NCI-H1417 treated with DMSO at 0.1 percent for 48 hours (cell line): ENCODE measurements at places on chromosomes 7 and 10.

- DNase-seq: no peak
Observed at GRCh38 chr7:73717991-73718405, 1.5 kb downstream of the STX1A start.

GRCh38 chr10:10327934-10328333 lies 689.7 kb upstream of the CELF2 start:
- no peak for DNase-seq

DNA sequence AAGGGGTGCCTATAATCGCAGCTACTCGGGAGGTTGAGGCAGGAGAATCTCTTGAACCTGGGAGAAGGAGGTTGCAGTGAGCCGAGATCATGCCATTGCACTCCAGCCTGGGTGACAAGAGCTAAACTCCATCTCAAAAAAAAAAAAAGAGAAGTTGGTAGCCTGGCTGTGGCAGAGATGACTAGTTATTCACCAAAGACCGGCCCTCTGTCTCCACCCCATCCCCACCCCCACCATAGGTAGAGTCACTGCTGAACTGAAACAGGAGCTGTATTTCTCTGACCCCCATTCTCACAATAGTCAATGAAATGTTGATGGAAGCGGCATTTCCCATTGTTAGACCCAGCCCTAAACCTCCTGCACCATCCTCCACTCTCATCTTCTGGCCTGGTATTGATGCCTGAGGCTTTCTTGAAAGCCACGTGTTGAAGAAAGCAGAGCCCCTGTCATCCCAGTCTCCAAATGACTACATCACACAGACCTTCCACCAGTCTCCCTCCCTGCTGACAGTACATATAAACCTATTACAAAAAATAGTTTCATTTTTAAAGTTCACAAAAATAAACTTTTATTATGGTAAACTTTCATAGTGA lies 9.4 kb upstream of the PIK3CG start:
- DNase-seq: no peak

- no peak for DNase-seq
Observed at GRCh38 chr7:5870311-5870710, 10.3 kb upstream of the OCM start.

DNA sequence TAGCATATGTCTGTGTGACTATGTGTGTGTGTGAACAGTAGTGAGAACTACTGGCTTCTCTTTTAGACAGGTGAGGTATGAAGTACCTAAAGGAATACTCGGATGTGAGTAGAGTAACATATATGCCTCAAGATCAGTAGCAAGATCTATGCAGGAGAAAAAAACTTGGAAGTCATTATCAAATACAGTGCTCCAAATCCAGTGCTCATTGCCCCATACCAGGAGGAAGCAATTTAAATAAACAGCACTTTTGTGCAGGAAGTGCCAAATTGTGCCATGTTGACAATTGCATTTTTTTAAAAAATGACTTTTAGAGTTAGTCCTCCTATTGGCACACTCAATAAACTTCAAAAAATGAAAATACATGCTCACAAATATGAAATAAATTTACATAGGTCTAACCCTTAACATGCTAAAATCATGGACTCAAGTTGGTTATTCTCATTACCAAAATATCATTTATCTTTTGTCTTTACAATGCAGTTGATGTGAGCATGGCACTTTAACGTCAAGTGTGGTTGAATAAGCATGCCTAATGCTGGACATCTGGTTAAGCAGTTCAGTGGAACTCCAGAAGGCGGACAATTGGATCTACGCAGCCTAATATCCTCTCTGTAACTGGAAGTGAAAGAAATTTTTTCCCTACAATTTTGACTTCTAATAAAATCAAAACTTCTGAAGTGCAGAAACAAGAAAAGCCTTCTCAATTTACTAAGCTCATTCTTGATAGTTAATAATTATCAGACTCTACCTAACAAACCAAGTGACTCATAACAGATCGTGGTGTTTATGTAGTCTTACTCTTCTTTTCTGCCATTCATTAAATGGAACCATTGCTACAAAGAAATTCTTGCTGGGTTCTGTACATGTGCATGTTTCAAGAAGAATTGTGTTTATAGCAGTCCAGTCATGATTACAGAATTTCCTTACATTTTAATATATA lies 195.2 kb downstream of the MDFIC start:
- no peak for DNase-seq

DNA sequence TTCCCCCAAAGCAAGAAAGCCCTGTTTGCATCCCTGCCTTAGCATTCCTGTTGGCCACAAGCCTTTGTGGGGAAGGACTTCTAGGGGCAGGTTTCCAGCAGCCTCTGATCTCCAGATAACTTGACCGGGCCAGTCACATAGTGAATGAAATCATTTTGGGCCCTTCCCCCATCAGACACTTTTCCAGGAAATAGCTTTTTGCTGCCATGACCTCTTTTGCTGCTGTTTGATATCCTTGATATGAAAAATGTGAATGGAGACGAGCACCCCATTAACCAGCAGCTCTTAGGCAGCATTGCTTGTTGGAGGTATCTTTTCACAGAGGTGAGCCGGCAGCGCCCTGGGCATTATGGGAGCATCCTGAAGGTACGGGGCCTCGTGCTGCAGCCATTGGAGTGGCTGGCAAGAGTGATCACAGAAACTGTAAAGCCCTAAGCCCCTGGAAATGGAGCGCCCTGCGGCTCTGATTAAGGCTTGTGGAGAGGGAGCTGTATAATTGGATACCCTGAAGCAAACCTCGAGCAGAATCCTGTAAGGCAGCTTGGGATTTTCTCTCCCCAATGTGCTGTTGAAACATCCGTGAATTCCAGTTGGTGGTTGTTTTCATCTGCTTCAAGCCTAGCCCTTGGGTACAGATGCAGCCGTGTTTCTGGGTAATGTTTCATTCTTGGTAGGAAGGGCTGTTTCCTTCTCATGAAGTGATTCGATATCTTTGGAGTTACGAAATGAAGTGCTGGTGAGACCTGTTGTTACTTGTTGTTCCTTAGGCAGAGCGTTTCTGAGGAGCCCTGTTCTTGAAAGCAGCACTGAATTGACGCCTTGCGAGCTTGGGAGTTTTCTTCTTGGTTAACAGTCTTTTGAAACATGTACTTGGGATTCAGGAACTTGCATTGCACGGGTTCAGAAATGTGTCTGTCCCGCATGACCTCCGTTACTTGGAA lies 179.0 kb downstream of the PTEN start:
- no peak for DNase-seq

DNA sequence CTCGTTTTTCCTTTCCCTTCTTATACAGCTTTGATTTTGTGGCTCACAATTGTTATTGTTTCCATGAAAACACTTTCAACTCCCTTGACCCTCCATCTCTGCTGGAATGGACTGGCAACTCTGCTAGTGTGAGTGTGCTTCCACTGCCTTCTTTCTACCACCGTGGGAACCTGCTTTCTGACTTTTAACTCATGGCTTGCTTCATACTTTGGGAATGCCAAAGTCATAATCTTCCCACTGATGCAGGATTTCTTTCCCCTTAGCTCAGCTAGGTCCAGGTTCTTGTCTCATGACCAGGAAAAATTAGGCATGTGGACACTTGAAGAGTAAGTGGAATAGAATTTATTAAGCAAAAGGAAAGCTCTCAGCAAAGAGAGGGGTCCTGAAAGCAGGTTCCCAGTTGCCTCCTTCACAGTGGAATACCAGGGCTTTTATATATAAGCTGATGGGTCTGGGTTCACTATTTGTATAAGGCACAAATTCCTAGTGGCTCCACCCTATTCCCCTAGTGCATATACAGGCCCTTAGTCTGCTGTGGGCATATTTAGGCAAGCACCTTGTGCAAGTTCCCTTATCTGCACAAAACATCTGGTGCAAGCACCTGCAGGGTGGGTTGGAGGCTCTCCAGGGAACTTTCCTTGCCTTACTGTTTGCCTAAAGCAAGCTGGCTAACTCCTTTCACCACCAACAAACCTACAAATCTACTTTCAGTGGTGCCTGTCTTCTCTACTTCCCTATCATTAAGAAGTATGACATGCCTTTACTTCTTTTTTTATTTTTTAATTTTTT lies 119.5 kb downstream of the CFAP58 start:
- DNase-seq: no peak

- no peak for DNase-seq
Observed at GRCh38 chr10:104303594-104304355, 34.5 kb downstream of the ITPRIP start.

GRCh38 chr10:127148933-127149220 lies 47.5 kb downstream of the INSYN2A start:
- DNase-seq: no peak

GRCh38 chr7:106247841-106248240 lies 36.9 kb downstream of the NAMPT start:
- DNase-seq: no peak
